Stimulated activated CD4-positive, alpha-beta T cell treated with anti-CD3 and anti-CD28 coated beads, Interleukin-1b, Interleukin-23, amount 100 ng/mL, for 1 hour (primary cell): ENCODE measurements at places on chromosomes 6 and 20.

GRCh38 chr6:20861481-20861880 lies 327.2 kb downstream of the CDKAL1 start:
- DNase-seq, result no peak

- no peak for DNase-seq
Measured at GRCh38 chr20:40037511-40037910, 651.5 kb downstream of the MAFB start.

DNA sequence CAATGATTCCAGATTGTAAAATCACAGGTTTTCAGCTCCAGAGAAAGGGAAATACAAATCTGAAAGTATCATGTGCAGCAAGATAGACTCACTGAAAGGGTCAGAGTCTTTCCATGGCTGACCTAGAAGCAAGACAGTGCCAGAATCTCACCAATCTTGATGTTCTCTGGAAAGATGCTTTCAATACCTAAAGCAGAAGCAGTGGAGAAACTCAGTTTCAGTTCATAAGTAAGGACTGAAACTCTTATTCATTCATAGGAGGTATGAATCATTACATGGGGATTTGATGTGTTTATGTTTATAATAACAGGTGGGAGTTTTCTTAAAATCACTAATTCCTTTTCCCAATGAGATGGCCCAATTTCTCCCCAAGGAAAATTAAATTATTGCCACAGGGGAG lies 42.5 kb downstream of the SLC2A12 start:
- DNase-seq, result no peak

GRCh38 chr6:36443471-36444428 lies 950 bp downstream of the KCTD20 start:
- no peak for DNase-seq

- DNase-seq, result no peak
Measured at GRCh38 chr20:25364180-25364788, 26.4 kb downstream of the ABHD12 start.

DNA sequence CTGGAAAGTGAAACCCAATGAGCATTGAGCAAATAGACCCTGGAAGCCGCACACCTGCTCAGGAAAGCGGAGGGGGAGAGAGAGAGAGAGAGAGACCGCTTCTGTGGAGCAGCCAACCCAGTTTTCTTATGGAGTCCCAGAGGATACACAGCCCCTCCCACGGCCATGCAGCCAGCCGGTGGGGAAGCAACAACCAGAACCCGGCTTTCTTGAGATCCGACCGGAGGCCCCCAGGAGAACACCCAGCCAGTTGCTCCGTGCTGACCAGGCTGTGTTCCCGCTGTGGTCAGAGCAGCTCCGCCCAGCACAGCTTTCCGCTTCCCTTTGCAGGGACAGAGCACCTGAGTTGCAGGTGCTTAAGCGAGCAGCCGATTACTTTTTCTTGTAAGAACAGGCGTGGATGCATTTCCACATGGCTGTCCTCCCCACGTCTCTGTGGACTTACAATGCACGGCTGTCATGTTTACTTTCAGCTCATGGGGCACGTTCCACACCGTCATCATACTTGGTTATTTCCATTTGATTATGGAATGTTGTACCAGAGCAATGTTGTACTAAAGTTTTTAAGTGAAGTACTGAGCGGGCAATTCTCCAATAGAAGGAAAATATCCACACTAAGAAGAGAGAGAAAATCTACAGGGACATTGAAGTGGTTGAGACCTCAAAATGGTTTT lies 381.9 kb downstream of the THBS2 start:
- no peak for DNase-seq

GRCh38 chr6:158008864-158009113 lies 27.1 kb downstream of the SYNJ2 start:
- DNase-seq, result no peak

DNA sequence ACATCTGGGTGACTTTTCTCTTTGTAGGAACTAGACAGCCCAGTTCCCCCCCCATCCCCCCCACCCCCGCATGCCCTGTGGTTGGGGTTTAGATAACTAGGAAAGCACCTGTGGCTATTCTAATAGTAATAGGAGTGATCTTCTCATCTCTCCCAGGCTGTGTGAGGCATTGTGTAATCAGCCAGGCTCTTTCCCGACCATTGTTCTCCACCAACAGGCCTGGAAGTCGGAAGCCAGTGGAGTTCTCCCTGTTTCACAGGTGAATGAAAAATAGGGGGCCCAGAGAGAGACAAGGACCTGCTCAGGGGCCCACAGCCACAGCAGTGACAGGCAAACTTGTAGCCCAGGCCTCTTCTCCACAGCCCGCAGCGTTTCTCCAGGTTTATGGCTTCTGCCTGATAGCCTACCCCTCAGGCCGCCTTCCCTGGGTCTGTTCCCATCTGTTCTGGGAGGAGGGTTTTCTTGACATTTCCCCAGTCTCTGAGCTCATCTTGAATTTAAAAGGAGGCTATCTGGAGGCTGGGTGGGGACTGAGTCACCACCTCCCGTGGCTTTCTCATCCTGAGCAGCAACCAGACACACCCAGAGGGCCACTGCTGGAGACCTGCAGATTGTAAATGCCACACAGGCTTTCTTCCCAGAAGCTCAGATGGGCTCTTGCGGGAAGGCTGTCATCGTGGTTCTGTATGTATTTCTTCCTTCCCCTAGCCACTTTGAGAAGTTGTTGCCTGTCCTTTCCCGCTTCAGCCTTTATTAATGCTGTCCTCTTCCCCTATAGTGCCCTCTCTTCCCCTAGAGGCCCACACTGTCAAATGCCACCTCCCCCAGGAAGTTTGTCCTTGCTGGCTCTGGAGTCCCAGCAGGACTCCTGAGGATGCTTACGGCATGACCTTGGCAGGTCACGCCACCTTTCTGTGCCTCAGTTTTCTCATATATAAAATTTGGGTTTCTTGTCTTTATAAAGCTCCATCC lies 75.9 kb upstream of the MYL9 start:
- DNase-seq, result no peak

DNA sequence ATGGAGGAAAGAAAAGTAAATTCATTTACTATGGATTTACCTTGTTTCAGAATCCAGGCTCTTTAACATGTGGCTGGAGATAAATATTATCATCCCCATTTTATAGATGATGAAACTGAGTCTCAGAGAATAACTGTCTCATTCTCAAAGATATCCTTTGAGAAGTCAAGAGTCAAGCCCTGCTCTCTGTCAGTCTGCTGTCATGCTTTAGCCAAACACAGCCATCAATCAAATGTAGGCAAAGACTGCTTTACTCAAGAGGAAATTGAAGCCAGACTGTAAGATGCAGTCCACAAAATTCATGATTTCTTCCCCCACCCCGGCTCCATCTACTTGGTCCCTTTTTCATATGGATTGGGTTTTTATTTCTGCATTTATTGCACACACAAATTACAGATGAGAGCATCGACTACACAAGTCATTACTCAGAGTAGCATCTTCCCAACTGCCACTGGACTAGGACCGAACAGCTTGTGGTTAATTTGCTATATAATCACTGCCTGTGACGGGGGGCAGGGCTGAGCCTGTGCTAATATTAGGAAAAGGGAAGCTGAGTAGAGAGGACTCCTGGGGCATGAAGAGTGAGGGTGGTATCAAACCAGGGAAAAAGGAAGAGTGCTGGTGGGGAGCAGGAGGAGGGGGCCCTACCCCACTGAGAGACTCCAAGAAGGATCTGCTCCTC lies 102.7 kb upstream of the TOP1 start:
- DNase-seq, result no peak

DNA sequence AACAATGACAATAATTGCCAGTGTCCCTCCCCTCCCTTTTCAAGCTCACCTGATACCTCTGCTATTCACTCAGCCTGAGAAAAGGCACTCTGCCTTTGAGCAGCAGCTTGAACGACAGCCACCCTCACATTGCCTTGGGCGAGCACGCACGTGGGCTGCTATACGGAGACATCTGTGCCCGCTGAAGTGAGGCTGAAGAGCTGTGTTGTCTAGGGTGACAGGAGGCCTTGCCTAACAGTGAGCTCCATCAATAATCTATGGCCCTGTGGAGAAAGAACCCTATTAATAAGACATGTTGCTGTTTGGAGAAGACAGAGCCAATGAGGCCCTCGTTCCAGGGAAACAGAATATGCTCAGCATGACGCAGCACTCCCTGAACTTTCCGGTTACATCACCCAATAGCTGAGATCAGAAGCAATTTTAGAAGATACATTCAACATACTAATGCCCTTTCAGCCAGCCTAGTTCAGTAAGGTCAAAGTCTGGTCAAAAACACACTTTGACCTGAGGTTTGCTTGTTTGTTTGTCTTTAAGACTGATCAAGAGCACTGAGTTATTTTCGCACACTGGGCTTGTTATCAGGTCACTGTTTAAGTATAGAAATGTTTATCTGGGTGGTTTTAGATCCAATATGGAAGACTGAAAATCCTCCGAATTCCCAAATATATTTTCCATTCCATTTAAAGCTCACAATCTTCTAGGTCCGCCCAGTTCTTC lies 30.6 kb downstream of the RBM24 start:
- DNase-seq, result no peak

GRCh38 chr6:120876424-120876823 lies 457.9 kb downstream of the TBC1D32 start:
- DNase-seq, result no peak

DNA sequence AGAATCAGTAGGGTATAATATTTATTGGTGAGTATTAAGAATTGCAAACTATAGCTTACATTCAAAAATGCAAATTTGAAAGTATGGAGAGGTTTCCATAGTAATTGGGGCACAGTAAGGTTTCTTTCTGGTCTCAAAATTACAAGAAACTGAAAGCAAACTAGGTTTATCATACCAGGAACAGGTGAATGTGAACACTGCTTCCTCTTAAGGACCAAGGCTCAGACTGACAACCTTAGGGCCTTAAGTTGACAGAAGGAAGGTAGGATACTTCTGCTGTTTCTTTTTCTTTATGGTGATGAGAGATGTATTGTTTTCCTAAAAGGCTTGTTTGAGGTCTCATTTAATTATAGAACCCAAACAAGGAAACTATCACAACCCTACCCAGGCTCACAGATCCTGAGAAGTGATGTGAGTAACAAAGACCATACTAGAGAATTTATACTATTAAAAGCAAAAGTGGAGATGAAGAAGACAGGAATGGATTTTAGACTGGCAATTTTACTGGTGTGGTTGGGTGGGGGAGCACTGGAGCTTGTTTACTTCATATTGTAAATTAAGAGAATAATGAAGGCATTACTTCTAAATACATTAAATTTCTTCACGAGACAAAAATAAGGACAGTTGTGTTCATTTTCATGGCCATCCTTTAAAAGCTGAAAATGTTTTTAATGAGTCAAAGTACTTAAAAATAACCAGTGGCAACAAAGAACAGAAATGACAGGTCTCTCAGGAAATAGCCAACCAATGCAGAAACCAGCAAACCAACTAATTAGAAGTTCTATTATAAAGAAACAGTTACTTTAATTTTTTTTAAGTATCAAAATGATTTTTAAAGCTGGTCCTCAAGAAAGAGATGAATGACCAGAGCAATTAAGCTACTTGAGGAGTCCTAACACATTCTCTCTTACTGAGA lies 21.3 kb downstream of the STAU1 start:
- DNase-seq, result no peak

DNA sequence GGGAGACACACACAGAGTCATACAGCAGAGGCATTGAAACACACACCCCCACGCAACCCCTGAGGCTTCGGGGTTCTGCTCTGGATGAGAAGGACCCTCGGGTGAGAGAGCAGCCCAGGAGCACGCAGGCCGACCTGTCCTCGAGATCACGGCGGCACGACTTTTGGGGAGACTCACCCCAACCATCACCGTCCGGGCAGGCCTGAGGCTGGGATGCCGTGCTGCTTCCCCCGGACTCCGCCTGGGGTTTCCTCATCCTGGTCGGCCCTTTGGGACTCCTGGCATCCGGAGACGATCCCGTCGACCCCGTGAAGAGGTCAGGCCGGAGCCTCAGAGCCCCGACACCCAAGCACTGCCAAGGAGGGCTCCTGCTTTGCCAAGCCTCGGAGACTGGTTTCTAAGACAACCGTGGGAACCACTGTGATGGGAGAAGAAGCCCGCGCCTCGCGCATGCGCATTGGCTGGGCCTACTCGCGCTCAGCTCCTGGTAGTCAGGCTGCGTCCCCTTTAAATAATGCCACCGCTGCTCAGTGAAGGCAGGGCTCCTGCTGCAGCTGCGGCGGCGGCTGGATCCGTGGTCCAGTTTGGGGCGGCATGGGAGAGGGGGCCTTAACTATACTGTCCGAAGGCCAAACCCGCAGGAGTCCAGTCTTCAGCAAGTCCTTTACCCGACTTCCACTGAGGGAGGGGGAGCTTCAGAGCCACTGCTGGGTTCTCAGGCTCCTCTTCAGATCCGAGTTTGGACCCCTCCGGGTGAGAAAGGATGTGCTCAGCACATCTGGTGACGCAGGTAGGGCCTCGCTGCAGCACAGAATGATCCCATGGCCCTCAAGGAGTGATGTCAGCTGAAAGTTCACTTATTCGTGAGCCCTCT lies 171.4 kb upstream of the ZNF337 start:
- DNase-seq, result no peak

GRCh38 chr6:93784794-93785693 lies 365.7 kb upstream of the EPHA7 start:
- DNase-seq, result no peak

DNA sequence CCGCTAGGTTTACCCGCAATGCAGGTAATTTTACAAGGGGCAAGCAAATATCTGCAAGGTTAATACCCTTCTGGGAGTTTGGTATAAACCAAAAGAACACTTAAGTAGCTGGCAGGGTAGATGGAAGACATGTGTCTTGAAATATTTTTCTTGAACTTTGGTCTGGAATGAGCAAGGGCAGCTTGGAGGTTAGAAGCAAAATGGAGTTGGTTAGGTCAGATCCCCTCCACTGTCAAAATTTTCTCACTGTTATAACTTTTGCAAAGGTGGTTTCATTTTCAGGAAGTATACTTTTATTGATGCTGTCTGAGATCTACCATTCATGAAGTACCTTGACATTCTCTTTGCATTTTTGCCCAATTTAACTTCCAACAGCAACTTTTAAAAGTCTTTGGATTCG lies 13.3 kb upstream of the KIAA1586 start:
- DNase-seq, result no peak

GRCh38 chr6:14072084-14072483 lies 45.5 kb upstream of the CD83 start:
- DNase-seq, result no peak

- no peak for DNase-seq
Measured at GRCh38 chr6:18343741-18344140, 43.4 kb upstream of the RNF144B start.

GRCh38 chr6:108163644-108164542 lies 1.9 kb upstream of the NR2E1 start:
- no peak for DNase-seq
